ENCODE measurements at places on chromosomes 1 and 21.

DNA sequence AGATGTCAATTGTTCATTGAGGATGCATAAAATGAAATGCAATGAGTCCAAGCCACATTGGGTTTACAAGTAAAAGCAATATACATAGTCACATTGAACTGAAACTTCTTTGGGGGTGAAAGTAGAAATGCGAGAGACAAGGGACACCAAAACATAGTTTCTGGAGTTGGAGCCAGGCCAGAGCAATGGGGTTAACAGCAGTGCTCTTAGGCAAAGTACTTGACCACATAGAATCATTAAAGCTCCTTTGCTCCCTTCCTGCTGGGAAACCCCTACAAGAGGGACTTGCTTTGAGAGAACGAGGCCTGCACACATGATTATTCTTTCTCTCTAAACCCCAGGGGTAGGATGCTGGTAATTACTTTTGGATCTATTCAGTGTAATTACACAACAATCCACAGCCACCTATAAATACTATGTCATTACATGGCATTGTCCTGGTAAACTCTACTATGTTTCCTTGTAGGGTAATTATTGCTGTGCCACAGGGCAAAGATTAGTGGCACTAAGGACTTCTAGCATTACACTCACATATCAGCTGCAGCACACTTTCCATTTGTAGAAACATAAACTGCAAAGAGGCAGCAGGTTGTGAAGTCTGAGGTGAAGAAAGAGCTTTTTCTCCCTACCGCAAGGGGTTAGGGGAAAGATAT lies 421.6 kb upstream of the PBX1 start:
- no peak for DNase-seq

DNA sequence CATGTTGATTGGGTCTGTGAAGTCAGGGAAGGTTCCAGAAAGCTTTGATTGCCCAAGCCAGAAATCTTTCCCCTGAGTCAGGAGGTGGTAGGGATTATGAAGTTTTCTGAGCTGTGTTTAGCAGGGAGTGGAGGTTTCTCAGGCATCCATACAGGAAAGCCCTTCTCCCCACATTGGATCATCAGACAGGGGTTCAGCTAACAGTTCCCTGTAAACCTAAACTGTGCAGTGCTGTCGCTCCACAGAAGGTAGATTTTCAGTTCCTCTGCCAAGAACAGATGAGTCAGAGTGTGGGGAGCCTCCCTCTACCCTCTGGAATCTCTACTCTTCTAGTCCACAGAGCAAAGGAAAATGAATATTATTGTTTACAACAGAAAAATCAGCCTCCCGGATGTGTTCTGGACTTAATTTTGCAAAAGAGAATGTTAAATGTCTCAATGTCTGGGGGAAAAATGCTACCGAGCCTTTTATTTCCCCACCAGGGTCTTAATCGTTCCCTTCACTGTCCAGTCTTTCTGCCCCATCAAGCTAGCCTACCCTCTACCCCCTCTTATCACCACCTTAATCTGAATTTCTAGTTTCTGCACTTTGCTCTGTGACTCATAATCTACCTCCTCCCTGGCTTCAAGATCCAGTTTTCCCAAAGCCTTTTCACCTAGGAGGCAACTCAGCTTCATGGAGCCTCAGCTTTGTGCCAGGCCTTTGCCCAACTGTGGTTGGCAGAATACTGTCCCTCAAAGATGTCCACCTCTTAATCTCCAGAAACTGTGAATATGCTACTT lies 355.6 kb downstream of the PRDM2 start:
- DNase-seq: no peak

DNA sequence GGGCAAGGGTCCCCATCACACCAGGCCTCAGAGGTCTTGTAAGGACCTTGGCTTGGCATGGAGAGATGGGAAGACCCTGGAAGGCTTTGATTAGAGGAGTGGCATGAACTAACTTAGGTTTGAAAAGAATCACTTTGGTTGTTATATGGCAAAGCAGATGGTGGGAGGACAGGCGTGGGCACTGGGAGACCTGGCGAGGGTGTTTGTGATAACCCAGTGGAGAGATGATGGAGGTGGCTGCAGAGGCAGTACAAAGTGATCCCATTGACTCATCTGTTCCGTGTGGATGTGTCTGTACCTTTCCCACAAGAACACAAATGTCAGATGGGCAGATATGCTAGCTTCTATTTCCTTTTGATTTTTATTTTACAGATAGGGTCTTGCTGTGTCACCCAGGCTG lies 168.3 kb downstream of the SLC35F3 start:
- no peak for DNase-seq

GRCh38 chr1:63943393-63943792 lies 169.6 kb downstream of the ROR1 start:
- DNase-seq: no peak

DNA sequence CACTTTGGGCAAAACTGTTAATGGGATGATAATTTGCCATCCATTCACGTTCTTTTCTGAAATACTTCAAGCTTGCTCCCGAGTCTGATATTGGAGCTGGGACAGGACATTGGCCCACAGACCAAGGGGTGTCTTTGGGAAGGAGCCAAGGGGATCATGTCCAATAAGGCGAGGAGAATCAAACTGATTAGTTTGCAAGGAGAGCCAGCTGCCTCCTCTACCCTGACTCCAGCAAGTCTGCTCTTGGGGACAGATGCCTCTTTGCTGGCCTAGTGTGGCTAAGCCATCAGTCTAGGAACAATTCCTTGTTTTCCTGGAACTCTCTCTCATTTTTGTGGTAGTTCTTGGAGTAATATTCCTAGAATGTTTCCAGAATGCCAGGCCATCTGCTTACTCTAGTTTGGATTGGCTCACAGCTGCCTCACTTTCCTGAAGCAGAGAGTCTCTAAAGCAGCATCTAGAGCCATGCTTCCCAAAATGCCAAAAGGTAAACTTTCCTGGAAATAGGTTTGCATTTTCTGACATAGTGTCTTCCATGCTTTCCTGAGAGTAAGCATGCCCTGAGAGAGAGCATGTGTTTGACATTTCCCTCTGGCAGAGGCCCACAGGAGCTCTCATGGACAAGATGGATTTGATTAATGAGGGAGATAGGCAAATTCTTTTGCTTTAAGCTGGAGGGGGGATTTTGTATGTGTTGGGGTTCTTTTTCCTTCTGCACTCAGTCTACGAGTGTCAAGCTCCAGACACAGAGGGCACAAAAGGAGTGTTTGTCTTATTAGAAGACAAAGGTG lies 145.6 kb downstream of the GDAP2 start:
- no peak for DNase-seq

DNA sequence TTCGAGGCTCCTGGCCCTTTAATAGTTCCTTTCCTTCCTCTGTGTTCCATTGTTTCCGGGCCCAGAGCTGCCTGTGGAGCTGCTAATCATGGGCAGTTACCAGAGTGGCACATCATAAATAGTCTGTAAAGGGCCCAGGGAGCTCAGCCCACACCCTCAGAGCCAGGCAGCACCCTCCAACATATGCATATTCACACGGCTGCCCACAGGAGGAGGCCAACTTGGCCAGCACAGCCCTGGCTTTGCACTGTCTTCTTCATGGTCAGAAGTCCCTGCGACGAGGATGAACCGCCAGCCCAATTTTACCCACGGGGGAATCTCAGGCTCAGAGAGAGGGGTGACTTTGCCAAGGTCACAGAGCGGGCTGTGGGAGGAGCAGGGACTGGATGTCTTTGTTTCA lies 172.5 kb downstream of the TRABD2B start:
- no peak for DNase-seq

- no peak for DNase-seq
Measured at GRCh38 chr1:19678493-19678892, 13.8 kb downstream of the HTR6 start.

DNA sequence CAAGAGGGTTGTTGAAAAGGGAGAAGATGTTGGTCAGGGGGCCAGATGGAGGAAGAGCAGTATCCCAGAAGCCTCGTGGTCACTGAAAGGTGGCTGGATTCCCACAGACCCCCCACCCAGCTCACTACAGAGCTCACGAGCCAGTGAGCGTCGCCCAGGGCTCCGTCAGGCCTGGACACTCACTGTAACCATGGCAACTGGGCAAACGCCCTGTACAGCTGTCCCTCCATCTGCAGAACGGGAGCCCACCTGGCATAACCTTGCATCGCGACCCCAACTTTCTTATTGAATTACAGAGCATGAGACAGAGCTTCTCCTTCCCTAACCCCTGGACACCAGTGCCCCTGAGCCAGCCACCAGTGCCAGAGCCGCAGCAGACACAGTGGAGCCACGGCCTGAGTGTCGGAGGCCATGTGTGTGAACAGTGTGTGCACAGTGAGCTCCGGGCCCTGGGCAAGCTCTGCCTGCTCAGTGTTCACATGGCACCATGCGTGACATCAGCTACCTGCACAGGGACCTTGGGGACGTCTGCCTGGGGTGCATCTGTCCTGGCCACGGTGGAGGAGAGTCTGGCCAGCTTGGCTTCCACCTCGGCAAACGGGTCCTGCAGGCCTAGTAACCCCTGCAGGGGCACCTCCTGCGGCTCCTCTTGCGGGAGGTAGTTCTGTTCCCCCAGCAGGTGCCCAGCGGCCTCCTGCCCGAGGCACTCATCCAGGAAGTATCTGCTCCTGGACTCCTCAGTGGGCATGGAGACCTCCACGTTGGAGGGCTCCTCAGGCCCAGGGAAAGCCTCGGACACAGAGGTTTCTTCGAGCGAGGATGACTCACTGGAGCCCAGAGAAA lies 25.9 kb upstream of the DDOST start:
- DNase-seq: no peak

DNA sequence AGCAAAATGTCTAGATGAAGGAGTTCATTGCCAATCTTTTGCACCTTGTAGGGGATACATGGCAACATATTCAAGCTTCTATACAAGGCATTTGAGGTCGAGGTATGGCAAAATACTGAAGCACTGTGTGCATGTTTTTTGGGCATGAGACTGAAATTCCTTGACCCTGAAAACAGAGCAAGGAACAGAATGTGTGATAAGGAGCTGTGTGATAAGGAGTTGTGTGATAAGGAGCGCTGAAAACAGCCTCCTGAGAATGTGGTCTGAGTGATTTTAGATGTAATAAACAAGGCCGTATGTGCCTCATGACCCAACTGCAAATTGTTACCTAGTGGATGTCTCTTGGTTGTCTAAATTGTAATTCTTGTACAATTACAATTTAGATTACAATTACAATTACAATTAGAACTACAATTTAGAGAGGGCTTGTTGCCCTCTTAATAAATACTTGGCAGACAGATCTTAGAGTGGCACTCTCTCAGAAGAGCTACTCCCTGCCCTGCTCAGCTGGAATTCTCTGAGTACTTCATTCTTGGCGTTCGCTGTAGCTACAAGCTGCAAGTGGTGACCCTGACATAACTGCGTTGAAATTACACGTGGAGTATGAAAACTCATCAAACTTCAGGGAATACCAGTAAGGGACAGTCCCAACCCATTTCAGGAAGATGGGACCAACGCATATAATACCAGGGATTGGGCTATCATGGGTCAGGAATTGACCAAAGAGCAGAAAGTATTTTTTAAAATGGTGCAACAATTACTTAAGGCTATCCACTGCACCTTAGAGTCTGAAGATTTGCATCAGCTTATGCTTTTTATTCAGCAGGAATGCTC lies 20.0 kb upstream of the ITLN1 start:
- DNase-seq: no peak

DNA sequence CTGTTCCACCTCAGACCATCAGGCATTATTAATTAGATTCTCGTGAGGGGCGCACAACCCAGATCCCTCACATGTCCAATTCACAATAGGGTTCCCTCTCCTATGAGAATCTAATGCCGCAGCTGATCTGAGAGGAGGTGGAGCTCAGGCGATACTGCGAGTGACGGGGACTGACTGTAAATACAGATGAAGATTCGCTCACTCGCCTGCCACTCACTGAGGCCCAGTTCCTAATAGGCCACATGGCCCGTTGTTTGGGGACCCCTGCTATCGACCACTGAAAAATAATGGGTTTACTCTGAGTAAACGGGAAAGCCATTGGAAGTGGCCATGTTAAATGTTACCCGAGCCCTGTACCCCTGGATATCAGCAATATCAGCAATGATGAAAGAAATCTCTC lies 65.9 kb downstream of the GRIK1 start:
- DNase-seq: no peak

GRCh38 chr1:216599851-216600250 lies 123.4 kb downstream of the ESRRG start:
- no peak for DNase-seq

GRCh38 chr1:95027046-95027445 lies 45.7 kb downstream of the ALG14 start:
- DNase-seq: no peak

GRCh38 chr1:183505454-183506089 lies 33.3 kb downstream of the SMG7 start:
- DNase-seq: no peak

GRCh38 chr1:204128964-204129896 lies 22.6 kb downstream of the ETNK2 start:
- DNase-seq: peak; percentile 88

DNA sequence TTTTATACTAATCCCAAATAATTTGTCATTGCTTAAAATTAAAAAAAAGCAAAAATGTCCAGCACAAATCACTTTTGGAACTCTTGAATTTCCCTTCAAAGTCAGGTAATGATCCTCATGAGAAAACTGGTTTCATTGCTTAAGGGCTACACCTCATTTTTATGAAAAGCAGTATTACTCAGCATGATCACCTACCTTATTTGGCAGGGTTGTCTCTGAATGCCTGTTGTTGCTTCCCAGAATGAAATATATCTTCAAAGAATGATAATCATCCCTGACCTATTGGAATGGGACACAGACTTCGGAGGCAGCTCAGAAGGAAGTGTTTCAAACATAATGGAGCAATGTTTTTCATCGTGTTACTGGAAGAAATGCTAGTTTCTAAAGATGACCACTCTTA lies 29.7 kb downstream of the C1orf21 start:
- no peak for DNase-seq

DNA sequence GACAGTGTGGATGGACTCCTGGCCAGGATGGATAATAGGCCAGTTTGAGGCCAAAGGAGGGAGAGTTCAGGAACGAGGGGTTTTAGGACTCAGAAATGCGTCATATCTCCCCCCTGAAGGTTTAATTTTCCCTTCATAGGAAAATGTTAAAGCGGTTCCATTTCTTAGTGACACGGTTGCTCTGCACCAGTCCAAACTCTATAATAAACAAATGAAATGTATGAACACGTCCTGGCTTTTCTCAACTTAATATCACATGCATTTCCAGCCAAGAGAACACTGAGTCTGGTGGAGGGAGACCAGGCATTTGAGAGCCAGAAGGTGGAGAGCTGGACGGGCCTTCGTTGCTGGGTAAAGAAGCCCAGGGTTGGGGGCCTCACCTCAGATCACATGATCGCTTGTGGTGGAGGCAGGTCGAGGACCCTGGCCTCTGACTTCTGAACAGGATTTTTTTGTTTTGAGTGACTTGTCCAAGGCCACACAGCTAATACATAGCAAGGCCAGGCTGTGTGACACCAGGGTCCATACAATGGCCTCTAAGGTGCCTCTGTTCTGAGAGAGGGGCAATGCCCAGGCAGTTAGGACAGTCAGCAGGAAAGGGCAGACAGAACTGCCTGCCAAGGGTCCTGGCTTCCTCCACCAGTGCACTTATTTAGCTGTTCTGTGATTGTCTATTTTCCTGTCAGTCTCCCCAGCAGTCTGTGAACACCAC lies 11.4 kb downstream of the SLC1A7 start:
- no peak for DNase-seq
